ENCODE measurements at places on chromosomes 4 and X.

GRCh38 chr4:109174224-109174953 lies 128.1 kb downstream of the COL25A1 start:
- DNase-seq: no peak

GRCh38 chr4:8594097-8595038 lies 1.8 kb downstream of the CPZ start:
- DNase-seq: no peak

- no peak for DNase-seq
Observed at GRCh38 chrX:54452920-54453319, 12.7 kb downstream of the TSR2 start.

GRCh38 chr4:185865901-185866328 lies 53.9 kb upstream of the SORBS2 start:
- DNase-seq: no peak

DNA sequence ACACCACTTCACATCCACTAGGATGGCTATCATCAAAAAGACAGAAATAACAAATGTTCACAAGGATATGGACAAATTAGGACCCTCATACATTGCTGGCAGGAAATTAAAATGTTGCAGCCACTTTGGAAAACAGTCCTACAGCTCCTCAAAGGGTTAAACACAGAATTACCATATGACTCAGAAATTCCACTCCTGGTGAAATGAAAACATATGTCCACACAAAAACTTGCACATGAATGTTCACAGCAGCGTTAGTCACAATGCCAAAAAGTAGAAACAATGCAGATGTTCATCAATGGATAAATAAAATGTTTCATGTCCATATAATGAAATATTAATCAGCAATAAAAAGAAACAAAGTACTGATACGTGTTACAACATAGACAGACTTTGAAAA lies 15.1 kb downstream of the S100G start:
- DNase-seq: no peak

DNA sequence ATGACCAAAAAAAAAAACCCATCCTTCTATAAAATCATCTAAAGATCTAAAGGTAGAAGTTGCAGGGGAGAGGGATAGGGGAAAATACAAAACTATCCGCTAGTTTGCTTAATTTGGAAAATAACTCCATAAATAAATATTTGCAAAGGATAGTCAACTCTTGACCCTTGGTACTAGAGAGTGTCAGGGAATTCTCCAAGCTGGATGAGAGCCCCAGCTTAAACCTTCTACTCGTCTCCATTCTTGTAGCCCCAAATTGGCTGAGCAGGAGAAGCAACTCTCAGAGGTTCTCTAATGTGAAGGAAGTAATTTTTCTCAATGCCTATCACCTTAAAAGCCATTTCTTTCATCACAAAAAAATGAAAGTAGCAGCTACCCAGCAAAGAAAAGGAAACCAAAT lies 35.2 kb downstream of the ACSL4 start:
- no peak for DNase-seq

DNA sequence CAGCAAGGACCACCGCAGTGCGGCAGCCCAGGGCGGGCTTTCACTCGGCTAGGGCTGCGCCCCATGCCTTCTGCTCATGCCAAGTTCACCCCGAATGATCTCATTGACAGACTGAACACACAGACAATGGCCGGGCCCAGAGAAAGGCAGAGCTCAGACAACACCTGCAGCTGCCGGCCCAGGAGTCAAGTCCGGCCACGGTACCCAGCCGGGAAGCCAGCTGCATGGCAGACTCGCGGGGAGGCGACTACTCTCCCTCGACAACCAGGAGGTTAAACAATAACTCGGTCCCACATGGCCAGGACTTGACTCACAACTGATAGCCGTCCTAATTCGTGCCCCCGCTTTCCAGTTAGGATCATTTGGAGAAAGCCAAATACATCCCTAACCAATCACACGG lies 50.4 kb downstream of the ABLIM2 start:
- no peak for DNase-seq

DNA sequence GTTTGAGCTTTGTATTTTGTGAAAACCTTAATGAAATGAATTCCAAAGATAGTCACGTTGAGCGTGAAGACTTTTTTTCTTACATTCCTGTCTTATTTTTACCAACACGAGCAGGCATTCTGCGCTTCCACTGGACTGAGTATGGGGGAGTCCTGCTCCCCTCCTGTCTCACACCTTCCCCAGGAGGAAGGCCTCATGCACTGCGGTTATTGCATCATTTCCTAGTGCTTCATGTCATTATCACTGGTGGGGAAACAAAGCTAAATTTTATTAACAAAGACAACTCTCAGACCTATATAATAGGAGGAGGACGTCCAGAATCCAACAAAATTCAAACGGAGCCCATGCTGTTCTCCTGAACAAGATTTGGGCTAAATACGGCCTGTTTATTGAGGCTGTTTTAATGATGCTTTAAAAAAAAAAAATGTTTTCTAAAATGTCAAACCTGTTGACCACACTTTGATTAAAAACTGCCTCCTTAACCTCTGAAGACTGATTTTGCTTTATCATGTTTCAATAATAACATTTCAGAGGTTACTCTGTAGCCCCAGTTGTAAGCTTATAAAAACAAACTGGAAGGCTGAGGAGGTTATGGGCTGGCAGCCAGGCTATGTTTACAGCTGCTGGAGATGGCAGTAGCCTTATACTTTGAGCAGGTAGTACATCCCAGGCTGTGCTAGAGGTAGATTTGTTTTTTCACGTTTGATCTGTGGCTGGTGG lies 118.0 kb downstream of the SOWAHB start:
- no peak for DNase-seq

DNA sequence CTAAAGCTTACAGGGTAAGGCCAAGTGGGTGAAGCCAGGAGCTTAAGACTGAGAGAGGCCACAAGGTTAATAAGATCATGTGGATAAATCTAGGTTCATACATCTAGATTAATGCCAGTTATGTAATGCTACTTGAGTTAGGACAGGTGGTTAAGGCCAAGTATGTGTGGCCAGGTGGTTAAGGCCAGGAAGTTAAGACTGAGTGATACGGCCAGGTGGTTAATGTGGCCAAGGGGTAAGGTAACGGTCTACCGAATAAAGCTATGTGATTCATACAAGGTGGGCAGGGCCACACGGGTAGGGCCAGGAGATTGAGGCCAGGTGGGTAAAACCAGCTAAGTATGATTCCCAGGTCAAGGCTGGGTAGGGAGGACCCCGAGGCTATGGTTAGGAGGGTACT lies 223.0 kb downstream of the TACR3 start:
- DNase-seq: no peak

DNA sequence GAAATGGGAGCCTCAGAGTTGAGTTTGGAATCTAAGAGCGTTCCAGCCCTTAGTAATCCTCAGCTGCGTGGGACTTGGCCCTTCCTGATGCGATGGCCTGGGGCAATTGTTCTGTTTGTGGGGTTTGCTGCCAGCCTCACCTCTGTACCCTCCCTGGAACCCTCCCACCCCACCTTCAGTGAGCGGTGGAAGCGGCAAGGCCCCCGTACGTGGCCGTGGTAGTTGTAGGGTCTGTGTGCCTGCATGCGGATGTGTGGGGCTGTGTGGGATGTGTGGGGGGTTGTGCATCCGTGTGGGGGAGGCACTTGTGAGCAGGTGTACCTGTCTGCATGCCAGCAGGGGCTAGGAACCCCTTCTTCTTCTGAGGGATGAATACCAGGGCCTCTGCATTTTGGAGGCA lies 65.4 kb upstream of the ADRA2C start:
- no peak for DNase-seq

DNA sequence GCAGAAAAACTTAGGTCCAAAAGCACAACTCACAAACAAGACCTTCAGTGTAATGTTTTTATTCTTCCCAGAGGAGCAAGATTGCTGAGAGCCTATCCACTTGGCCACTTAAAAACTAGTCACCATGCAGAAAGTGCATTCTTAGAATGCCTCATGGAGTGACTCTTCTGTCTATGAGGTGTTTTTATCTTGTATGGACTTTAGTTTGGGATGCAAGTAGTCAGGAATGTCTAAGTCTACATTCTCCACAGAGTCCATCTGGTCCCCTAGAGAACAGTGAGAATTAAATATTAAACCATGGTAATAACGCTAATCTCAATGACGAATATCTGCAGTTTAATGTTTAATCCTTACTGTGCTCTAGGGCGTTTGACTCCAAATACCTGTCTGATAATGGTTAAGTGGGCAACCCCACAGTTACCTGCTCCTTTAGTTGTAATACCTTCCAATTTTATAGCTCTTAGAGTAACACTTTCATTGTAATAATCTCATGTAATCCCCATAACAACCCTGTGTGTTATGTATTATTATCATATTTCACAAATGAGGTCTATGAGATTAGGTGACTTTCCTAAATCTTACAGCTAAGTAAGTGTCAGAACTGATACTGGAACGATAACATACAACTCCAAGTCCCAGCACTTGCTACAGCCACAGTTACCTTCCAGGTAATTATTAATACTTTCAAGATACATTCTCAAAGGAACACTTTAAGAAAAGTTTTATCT lies 235.6 kb upstream of the JADE1 start:
- DNase-seq: no peak

DNA sequence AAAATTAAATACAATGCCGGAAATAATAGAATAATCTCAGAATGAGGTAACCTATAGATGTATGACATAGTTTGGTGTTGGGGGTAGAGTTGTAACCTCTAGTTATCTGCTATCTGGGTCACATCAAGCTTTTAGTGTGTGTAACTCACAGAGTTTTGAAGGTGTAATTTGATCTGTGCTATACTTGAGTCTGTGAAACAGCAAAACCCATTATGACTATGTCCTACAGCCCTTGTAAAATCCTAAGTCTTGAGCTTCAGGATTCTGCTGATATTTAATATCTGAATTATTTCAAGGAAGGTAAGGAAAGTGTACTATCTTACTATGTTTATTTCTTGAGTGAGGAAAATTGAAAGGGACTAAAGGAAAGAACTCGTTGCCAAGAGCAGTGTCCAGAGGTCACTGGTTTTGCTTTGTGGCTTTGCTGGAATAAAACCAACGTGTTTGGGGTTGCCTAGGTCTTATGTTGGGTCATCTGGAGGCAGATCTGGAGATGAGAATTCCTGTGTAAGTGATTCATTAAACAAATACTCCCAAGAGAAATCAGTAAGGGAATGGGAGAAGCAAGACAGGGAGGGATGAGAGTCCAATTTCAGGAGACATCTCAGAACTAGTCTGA lies 107.8 kb upstream of the CBLL2 start:
- DNase-seq: no peak

DNA sequence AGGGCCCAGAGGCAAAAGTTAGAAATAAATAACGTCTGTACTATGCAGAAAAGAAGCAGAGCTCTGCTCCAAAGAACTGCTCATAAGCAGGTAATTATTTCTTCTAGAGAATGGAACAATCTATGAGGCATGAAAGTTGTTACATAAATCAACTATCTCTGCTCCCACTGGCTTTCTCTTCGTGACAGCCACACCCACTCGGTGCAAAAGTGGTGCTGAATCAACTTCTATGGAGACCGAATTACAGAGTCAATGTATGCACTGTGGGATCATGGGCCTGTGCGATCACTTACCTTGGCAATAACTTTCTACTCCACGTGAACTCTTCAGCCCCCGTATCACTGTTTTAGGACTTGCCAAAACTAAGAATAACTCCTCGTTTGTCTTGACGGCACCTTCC lies 99.4 kb upstream of the ATXN3L start:
- no peak for DNase-seq

DNA sequence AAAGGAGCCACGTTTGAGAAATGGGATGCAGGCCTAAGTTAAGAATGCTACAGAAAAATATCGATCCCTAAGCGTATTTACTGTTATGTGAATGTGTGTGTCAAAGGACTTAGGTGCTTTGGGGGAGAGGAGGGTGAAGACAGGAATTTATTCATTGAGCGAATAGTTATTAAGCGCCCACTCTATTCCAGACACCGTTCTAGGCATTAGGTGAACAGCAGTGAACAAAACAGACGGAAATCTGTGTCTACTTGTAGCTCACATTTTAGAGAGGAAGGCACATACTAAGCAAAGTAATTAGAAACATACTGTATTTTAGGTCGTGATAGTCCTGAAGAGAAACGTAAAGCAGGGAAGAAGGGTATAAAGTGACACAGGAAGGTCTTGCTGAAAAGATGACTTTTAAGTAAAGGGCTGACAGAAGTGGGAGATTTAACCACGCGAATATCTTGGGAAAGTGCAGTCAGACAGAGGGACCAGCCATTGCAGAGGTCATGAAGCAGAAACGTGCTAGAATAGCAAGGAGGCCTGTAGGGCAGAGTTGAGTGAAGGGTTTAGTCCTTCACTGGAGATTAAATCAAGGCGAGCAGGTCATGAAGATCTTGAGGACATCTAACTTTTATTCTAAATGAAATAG lies 541 bp downstream of the AIMP1 start:
- DNase-seq: no peak

- DNase-seq: no peak
Observed at GRCh38 chrX:12319003-12319519, 180.8 kb downstream of the FRMPD4 start.

DNA sequence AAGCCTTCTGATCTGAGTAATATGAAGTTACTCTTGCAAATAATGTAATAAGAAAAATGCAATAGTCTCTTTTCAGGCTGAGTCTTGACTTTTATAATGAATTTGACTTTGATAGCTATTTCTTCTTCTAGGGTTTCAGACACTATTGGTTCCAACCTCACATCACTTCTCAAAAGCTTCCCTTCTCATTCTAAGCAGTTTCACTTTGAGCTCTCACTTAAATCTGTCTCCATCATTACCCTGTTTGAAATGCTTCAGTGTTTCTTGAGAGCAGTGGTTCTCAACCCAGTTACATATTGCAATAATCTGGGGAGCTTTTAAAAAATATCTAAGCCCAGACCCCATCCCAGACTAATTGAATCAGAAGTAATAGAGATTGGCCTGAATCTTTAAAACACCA lies 40.5 kb upstream of the BMP2K start:
- no peak for DNase-seq

- DNase-seq: no peak
Observed at GRCh38 chrX:131262200-131262599, 26.9 kb downstream of the IGSF1 start.

GRCh38 chrX:23888887-23889501 lies 18.7 kb downstream of the APOO start:
- DNase-seq: no peak

- no peak for DNase-seq
Observed at GRCh38 chrX:30865015-30865414, 24.0 kb downstream of the TAB3 start.

GRCh38 chr4:122847931-122848330 lies 21.3 kb downstream of the FGF2 start:
- no peak for DNase-seq

DNA sequence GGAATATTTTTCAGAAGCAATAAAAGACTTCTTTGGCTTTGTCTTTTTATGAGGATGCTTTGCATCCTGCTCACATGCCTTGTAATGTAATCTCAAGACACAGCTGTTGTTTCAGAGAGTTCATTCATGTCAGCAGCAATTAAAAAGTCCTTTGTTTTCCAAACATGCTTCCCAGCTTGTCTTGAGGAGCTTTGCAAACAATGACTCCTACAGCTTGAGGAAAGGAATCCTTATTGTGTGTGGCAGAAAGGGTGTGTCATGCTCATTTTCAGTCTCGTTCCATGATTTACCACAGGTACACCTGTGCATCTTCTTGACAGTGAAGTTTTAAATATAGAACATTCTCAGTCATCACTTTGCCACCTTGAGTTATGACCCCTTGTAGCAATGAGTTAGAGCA lies 139.2 kb upstream of the AADAT start:
- DNase-seq: no peak

Data from stimulated activated CD4-positive, alpha-beta T cell treated with anti-CD3 and anti-CD28 coated beads, Interleukin-1b, Interleukin-23, amount 100 ng/mL, for 24 hours (primary cell).